Endodermal cell (in vitro differentiated cells): ENCODE measurements at places on chromosomes 16 and 17. TPM values are rescaled to one million over a fixed set of nuclear protein-coding genes. Genes with fewer than 3 reads are reported as not detected.

DNA sequence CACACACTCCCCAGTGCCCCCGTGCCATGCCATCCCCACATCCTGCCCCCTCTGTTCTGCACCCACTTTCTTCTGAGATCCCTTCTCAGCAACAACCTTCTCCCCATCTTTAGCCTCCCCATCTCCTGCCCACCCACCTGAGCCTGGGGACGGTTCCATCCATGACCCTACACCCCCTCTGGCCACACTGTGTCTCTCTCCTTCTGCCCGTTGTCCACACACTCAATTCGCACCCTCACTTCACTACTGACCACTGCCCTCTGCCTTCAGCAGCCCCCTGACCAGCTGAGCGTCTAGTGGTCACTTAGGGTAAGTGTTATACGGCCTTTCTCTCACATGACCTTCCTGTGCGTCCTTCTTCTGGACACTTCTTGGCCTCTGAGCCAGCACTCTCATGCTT, 6.1 kb downstream of the ARHGAP27 start:
- H3K27ac ChIP-seq = no peak overlapping the region
- H3K27me3 ChIP-seq = peaks cover 52% of the 10 kb centered on the region
- no peaks in the 10 kb centered on the region for H3K36me3 ChIP-seq
- no peak overlapping the region for H3K4me3 ChIP-seq

GRCh38 chr17:55402374-55402773, 19.3 kb downstream of the MMD start:
- peaks cover 73% of the 10 kb centered on the region for H3K36me3 ChIP-seq
- no peak for DNase-seq
- H3K27me3 ChIP-seq = no peaks in the 10 kb centered on the region
- no peaks in the 10 kb centered on the region for H3K4me1 ChIP-seq
- H3K27ac ChIP-seq = no peak overlapping the region
- H3K4me3 ChIP-seq = no peak overlapping the region

DNA sequence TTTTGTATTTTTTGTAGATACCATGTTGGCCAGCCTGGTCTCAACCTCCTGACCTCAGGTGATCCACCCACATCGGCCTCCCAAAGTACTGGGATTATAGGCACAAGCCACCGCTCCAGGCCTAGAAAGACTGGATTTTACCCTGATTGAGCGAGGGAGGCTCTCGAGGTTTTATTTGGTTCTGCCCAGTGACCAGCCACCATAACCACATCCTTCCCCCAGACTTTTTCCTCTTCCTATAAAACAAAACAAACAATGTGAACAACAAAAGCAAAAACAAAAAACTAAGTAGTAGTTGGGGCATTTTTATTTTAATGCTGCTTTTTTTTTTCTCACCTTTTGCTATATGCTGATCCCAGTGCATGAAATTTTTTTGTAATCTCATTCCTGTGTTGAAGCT, 509.6 kb downstream of the MAF start:
- H3K36me3 ChIP-seq = no peaks in the 10 kb centered on the region
- H3K4me3 ChIP-seq = no peak overlapping the region
- H3K27ac ChIP-seq = no peak overlapping the region
- no peak for DNase-seq
- H3K4me1 ChIP-seq = no peaks in the 10 kb centered on the region
- peaks cover 8% of the 10 kb centered on the region for H3K27me3 ChIP-seq

GRCh38 chr17:76351526-76352071, 2.1 kb downstream of the PRPSAP1 start:
- no peak for DNase-seq
- H3K4me3 ChIP-seq = peak overlapping the region; percentile 71
- no peaks in the 10 kb centered on the region for H3K27me3 ChIP-seq
- H3K27ac ChIP-seq = no peak overlapping the region
- H3K36me3 ChIP-seq = peaks cover 15% of the 10 kb centered on the region

GRCh38 chr17:12631076-12631475, 34.6 kb upstream of the MYOCD start:
- H3K4me1 ChIP-seq = no peaks in the 10 kb centered on the region
- H3K27ac ChIP-seq = no peak overlapping the region
- no peak for DNase-seq
- no peak overlapping the region for H3K4me3 ChIP-seq

- peaks cover 2% of the 10 kb centered on the region for H3K36me3 ChIP-seq
- H3K27ac ChIP-seq = no peak overlapping the region
- H3K4me3 ChIP-seq = no peak overlapping the region
- H3K27me3 ChIP-seq = no peaks in the 10 kb centered on the region
Observed at GRCh38 chr17:59421722-59422121, 90.3 kb downstream of the YPEL2 start.

DNA sequence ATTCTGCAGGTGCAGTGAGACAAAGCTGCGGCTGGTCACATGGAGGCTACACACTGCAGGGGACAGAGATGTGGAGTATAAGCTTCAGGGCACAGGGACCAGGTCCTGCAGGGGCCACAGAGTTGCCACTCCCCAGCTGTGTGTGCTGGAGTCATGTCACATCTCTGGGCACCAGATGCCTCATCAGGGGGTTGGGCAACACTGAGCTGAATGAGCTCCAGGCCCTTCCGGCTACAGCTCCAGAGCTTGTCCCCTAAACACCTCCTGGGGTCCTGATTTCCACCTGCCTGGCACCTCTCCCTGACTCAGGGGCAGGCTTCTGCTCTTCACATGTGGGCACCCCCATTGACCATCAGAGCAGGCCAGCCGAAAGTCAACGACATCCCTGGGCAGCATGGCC, 32.5 kb downstream of the SPHK1 start:
- H3K4me1 ChIP-seq = peaks cover 5% of the 10 kb centered on the region
- H3K27ac ChIP-seq = no peak overlapping the region
- H3K4me3 ChIP-seq = no peak overlapping the region
- peaks cover 10% of the 10 kb centered on the region for H3K36me3 ChIP-seq
- H3K27me3 ChIP-seq = no peaks in the 10 kb centered on the region

DNA sequence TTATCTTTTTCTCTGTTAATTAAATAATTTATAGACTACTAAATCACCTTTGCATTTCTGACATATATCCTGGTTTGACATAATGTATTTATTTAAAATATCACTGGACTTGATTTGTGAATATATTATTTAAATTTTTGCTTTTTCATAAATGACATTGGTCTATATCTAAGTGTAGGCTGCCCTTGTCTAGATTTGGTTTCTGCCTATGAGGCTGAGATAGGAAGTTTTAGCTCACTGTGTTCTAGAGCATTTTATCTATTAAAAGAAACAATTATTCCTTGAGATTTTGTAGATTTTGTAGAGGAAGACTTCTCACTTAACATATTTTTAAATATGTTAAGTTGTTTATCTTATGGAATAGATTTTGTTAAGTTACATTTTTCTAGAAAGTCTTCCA, 43.9 kb downstream of the NACA2 start:
- no peaks in the 10 kb centered on the region for H3K36me3 ChIP-seq
- no peak for DNase-seq
- no peak overlapping the region for H3K4me3 ChIP-seq
- H3K4me1 ChIP-seq = no peaks in the 10 kb centered on the region
- H3K27me3 ChIP-seq = no peaks in the 10 kb centered on the region

GRCh38 chr16:71769222-71769621, 39.4 kb downstream of the AP1G1 start:
- H3K27ac ChIP-seq = no peak overlapping the region
- no peak overlapping the region for H3K4me3 ChIP-seq
- no peaks in the 10 kb centered on the region for H3K4me1 ChIP-seq
- DNase-seq = no peak
- no peaks in the 10 kb centered on the region for H3K27me3 ChIP-seq

DNA sequence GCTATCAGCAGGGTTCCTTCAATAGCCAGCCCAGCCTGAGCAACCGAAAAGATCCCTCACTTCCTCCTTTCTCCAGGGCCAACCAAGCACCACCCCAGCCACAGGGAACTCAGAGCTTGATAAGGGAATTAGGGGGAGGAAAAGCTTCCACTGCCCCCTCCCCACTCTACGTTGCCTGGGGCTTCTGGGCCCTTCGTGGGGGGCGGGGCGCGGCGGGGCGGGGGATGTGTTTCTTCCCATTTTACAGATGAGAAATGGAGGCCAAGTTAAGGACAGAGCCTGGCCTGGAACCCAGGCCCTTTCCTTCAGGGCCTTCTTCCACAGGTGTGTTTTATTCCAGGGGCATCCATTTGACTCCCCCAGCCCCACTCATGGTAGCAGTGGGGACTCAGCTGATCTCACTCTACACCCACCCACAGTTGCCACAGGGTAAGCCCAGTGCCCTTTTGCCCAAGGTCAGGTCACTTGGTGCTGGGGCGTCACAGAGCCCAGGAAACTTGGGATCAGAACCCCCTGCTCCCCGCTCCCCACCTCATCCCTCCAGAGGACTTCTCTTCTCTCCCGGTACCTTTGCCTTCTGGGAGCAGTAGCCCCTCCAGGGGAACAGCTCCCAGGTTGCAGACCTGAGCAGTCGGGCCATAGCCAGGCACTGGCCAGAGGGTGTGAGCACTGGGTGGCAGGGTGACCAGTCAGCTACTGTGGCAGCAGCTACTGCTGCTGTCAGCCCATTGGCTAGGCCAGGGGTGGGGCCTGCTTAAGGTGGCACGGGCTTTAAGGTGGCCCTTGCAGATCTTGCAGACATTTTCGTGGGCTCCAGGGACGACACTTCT, at the start of gene LDHD:
Gene LDHD, minus strand, starts transcription at position 700 of the 830 bp plus-strand sequence. Its CDS starts 60 bp downstream, at position 640.
- no peaks in the 10 kb centered on the region for H3K4me1 ChIP-seq
- no peaks in the 10 kb centered on the region for H3K36me3 ChIP-seq
- H3K4me3 ChIP-seq = no peak within 1 kb of the TSS

DNA sequence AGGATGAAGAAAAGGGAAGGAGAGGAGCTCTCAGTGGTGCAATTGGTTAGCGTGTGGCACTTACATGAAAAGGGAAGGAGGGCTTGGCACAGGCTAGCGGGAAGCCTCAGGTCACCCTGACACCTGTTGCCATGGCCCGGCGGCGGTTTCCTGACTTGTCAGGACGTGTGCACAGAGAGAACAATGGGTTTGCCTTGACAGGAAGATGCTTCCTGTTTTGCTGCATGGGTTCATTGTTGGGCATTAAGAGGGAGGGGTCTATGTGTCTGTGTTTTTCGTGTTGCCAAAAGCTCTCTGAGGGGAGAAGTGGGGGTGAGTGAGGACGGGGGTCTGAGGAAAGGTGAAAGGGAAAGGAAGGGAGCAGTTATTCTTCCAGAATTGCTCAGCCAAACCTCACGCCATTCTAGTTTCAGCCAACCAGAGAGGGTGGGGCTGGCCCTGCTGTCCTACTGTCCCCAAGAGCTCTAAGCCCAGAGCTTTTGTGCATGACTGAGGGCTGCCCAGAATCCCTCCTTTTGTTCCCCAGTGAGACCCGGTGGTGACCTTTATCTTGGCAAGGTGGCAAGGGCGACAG, 17.1 kb upstream of the CCR7 start:
- DNase-seq = peak; percentile 39
- H3K36me3 ChIP-seq = no peaks in the 10 kb centered on the region
- H3K27ac ChIP-seq = no peak overlapping the region
- no peaks in the 10 kb centered on the region for H3K27me3 ChIP-seq
- no peak overlapping the region for H3K4me3 ChIP-seq
- no peaks in the 10 kb centered on the region for H3K4me1 ChIP-seq

GRCh38 chr17:8290043-8290442, 1.6 kb downstream of the RANGRF start:
- DNase-seq = no peak
- H3K4me1 ChIP-seq = peaks cover 10% of the 10 kb centered on the region
- no peak overlapping the region for H3K27ac ChIP-seq
- no peaks in the 10 kb centered on the region for H3K36me3 ChIP-seq
- H3K4me3 ChIP-seq = no peak overlapping the region

GRCh38 chr16:56833243-56833970, 31.6 kb upstream of the SLC12A3 start:
- H3K4me3 ChIP-seq = no peak overlapping the region
- H3K4me1 ChIP-seq = no peaks in the 10 kb centered on the region
- peaks cover 82% of the 10 kb centered on the region for H3K36me3 ChIP-seq
- H3K27ac ChIP-seq = no peak overlapping the region
- no peaks in the 10 kb centered on the region for H3K27me3 ChIP-seq
- no peak for DNase-seq

- no peaks in the 10 kb centered on the region for H3K4me1 ChIP-seq
- peak; percentile 66 for DNase-seq
- H3K36me3 ChIP-seq = no peaks in the 10 kb centered on the region
Observed at GRCh38 chr16:10332241-10332640, 53.6 kb upstream of the ATF7IP2 start.

DNA sequence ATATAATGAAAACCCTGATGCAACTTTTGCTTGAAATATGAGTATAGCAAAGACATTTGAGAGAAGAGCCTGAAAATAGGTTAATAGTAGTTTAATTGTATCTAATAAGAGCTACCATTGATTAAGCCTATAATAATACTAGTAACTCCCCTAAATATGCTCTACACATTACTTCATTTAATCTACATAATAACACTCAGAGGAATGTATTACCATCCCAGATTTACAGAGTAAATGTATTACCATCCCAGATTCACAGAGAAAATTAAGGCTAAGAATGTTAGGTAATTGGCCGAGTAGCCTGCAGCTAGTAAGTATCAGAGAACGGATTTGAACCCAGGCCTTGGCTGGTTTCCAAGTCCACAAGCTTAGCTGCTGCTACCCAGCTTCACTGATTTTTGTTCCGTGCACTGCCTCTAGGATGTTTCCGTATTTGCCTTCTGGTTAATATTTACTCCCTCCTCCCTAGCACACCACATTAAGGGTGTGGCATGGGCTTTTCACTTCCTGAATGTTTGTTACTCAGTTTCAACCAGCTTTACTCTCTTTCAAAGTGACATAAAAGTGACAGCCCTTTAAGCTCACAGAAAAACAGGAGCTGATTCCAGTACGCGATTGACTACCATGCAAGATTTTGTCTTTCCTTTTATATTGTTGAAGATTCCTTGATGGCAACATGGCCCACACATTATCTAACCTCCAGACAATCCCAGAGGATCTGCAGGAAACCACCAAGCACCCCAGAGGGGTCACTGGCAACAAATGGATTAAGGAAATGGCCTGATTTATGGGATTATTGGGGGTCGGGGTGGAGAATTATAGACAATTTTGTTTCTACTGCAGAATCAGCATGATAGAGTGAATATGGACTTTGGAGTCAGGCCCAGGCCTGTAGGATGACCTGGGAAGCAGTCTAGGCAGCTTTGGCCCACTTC, 26.7 kb upstream of the TOX3 start:
- no peak overlapping the region for H3K4me3 ChIP-seq
- no peak for DNase-seq
- H3K4me1 ChIP-seq = no peaks in the 10 kb centered on the region
- no peaks in the 10 kb centered on the region for H3K36me3 ChIP-seq

- no peaks in the 10 kb centered on the region for H3K4me1 ChIP-seq
- no peaks in the 10 kb centered on the region for H3K36me3 ChIP-seq
- H3K4me3 ChIP-seq = no peak overlapping the region
- H3K27me3 ChIP-seq = peaks cover 30% of the 10 kb centered on the region
- no peak overlapping the region for H3K27ac ChIP-seq
- no peak for DNase-seq
Observed at GRCh38 chr17:1181753-1182137, 2.0 kb upstream of the ABR start.

GRCh38 chr16:21264571-21265036, 13.5 kb downstream of the CRYM start:
- no peaks in the 10 kb centered on the region for H3K36me3 ChIP-seq
- DNase-seq = no peak
- H3K27ac ChIP-seq = no peak overlapping the region
- H3K27me3 ChIP-seq = no peaks in the 10 kb centered on the region
- H3K4me3 ChIP-seq = no peak overlapping the region

The MPO gene
- total RNA-seq = not detected in 3 replicates

The FMNL1 gene
- total RNA-seq = 4.0 and 4.5 TPM in 2 replicates

The CA7 gene
- not detected in 2 replicates for total RNA-seq

The PNMT gene
- total RNA-seq = 0.55 TPM in 1 of 3 replicates, not detected in the others

The EVI2A gene
- total RNA-seq = not detected in 3 replicates

The HSD3B7 gene
- total RNA-seq = 4.5 to 6.2 TPM (median 4.8 TPM) in 3 replicates

The MYL11 gene
- 1.1 TPM in 1 of 3 replicates, not detected in the others for total RNA-seq
